Iris pigment epithelial cell (primary cell): ENCODE measurements at places on chromosomes 11 and 22.

DNA sequence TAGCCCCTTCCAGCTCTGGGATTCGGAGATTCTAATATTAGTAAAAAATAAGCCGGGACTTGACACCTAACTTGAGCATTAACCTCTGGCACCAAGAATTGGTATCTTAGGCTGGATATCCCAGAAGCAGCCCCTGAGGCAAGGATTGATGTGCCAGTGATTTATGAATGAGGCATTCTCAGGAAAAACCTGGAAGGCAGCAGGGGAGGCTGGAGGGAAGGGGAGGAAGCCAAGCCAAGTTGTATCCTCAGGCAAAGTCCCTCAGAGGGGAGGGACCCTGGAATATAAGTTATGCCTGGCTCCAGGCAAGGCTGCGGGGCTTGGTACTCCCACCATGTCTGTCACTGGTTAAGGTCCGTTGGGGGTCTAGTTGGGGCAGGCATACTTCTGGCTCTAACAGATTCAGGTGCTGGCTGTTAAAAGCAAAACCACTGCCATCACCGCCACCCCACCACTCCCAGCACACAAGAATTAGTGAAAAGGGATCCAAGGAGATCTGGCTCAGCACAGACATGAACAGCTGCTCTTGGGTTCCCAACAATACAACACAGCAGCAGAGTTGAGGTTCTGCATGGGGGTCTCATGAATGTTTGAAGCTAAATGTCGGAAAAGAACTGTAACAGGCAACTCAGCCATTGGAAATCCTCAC is 29.8 kb downstream of the LMO2 start:
- DNase-seq: no peak

- no peak for DNase-seq
Observed at GRCh38 chr11:129289350-129290040, 86.2 kb upstream of the BARX2 start.

GRCh38 chr11:115269191-115269950 is 234.8 kb downstream of the CADM1 start:
- DNase-seq: no peak

GRCh38 chr11:43957571-43957970 is 15.1 kb downstream of the C11orf96 start:
- DNase-seq: no peak

DNA sequence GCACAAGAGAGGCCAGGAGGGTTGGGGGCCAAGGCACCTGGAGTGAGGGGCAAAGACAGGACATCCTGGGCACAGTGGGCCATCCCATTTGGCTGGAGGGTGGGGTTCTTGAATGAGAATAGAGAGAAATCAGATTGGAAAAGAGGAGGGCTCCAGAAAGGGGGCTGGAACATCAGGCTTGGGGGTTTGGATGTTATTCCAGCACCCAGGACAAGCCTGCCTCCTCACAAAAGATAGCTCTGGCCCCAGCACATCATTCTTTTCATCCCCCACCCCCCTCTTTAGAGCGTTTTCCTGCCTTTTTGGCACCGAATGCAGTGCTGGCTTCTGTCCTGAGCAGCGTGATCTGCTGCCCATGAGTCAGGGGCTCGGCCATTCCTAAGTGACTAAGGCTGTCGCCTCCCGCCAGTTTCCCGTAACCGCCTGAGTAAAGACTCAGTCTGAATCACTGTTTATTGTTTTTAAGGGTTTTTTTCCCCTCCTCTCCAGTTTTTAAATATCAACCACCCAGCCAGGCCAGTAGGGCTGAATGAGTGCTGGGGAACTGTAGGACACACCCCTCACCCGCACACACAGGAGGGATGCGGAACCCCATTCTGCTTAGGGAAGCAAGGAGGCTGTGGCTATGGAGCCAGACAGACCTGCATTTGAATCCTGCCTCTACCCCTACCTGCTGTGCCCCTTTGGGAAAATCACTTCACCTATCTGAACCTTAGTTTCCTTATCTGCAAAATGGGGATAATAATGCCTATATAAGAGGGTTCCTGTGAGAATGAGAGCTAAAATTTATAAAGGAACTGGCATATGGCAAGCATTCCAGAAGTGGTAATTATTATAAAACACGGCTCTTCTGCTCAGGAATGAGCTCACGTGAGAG is 32.4 kb upstream of the NAV2 start:
- DNase-seq: peak; percentile 96

- no peak for DNase-seq
Observed at GRCh38 chr11:46293066-46293465, 15.6 kb downstream of the CREB3L1 start.

GRCh38 chr11:16774936-16775613 is 36.6 kb downstream of the C11orf58 start:
- DNase-seq: no peak

- DNase-seq: no peak
Observed at GRCh38 chr22:45218976-45219375, 21.7 kb downstream of the KIAA0930 start.

- DNase-seq: no peak
Observed at GRCh38 chr11:117572671-117573070, 224.3 kb downstream of the DSCAML1 start.

DNA sequence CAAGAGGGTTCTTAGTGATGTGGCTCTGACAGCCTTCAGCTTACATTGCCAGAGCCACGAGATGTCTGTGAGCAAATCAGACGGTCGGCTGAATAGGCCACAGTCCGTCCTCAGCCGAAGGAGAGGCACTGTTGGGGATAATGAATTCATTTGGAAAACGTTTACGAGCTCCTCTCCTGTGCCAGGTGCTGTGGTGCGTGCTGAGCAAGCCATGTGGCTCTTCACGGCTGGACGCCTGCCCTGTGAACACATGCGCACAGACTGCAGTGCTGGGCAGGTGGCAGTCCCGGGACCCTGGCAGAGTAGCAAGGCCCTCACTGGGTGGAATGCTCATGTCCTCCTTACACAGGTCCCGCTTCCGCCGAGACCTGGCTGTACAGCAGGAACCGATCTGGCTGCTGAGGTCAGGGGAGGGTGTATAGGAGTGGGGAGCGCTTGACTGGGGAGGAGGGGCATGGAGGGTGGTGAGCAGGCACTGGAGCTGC is 6.8 kb downstream of the TBC1D22A start:
- no peak for DNase-seq

DNA sequence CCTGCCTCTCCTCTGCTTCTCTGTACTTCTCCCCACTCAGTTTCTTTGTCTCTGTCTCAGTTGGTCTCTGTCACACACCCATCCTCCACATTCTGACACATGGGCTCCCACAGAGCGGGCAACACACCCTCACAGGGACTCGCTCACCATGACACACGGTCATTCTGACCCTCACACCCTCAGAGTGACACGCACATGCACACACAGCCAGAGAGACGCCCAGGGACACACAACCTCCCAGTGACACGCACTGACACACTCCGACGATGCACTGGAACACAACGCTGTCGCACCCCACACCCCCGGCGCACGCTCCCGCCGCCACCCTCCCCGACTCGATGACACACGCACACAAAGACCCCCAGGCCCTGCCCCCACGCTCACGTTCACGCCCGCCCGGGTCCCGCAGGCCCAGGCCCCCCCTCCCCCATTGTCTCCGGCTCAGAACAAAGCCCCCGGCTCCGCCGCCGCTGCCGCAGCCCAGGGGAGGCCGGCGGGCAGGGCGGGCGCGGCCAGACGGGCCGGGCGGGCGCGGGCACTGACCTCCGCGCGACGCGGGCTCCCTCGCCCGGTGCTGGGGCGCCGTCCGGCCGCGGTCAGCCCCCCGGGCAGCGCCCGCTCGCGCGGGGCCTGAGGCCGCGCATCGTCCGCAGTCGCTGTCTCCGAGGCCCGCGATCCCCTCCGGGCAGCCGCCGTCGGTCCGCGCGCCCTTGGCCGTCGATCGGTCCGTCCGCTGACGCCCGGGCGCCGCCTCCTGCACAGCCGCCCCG is 404 bp downstream of the DCHS1 start:
- DNase-seq: no peak

GRCh38 chr11:86396396-86396795 is 21.7 kb downstream of the CCDC81 start:
- peak; percentile 91 for DNase-seq

DNA sequence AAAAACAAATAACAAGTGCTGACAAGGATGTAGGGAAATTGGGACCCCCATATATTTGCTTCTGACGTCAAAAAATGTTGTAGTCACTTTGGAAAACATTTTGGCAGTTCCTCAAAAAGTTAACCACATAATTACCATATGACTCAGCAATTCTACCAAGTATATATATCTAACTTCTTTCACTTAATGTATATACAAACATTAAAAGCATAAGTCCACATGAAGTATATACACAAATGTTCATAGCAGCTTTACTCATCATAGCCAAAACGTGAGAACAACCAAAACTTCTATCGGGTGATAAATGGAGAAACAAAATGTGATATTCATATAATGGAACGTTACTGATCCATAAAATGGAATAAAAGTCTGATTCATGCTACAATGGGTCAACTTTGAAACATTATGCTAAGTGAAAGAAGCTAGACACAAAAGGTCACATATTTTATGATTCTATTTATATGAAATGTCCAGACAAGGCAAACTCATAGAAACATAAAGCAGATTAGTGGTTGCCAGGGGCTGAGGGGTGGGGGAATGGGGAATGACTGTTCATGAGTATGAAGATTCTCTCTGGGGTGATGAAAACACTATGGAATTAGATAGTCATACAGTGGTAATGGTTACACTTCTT is 48.7 kb upstream of the TEAD1 start:
- DNase-seq: peak; percentile 97

DNA sequence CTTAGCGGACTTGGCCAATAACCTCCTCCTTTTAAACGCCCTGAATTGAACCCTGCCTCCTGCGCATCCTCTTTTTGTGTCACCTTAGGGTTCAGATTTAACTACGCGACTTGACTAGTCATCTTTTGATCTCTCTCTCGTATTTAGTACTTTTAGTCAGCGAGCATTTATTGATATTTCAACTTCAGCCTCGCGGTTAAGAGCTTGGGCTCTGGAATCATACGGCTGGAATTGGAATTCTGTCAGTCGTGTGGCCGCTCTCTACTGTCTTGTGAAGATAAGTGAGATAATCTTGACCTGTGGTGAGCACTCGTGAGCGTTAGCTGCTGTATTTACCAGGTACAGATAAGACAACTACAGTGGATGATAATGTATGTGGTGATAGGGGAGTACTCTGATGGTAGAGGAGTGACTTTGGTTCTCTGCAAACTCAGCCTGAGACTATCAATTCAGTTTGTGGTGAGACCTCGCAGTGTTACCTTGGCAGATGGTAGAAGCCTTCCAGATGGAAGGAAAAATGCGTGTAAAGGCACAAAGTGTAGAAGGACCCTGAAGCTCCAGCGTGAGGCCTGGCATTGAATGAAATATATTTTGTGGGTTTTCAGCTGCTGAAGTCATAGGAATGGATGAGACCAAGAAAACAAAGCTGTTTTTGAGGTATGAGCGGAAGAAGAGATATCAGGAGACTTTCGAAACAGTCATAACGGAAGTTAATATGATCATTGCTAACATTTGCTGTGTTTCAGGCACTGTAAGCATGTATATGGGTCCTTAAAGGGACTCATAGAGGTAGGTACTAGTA is 682 bp downstream of the ATM start:
- DNase-seq: peak; percentile 50

- peak; percentile 77 for DNase-seq
Observed at GRCh38 chr11:46006418-46007070, 84.1 kb downstream of the LARGE2 start.

DNA sequence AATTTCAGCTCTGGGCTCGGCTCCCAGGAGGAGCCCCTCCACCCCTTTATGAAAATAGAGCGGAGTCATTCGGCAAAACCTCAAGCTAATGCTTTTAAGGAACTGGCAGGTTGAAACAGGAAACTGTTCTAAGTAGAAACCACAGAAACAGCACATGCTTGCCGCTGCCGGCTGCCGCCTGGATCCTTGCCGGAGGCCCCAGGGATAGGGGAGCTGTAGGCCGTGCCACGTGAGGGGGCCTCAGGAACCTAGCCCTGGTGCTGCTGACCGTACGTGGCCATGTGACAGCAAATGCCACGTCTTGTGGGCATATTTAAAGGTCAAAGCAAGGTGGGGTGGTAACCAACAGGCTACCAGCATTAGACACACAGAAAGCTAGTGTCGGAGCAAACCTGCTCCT is 77.9 kb upstream of the TIMP3 start:
- DNase-seq: peak; percentile 87

- DNase-seq: no peak
Observed at GRCh38 chr11:123562158-123562557, 92.3 kb downstream of the SCN3B start.

DNA sequence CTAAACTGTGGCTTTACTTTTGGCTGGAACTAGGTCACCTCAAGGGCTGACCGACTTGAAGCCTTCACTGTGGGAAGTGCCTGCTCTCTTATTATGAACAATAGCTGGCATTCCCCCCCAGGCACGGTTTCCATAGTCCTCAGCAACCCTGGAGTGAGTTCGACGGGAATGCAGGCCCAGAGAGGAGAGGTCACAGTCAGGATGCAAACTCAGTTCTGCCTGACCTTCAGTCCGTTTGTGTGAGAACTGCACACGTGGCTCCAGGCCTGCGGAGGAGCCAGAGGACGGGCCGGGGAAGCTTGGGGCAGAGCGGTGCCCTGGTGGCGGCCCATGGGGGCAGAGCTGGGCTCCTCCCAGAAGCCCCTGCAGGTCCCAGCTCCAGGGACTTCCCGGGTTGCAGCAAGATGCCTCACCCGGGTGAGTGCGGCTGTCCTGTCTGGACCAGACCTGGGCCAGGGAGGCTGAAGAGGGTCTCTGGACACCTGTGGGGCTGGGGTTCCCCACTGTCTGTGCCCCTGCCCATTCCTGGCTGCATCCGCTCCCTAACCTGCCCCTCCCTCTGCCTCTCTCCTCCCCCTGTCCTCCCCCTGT is 17.2 kb downstream of the SLC25A18 start:
- no peak for DNase-seq

DNA sequence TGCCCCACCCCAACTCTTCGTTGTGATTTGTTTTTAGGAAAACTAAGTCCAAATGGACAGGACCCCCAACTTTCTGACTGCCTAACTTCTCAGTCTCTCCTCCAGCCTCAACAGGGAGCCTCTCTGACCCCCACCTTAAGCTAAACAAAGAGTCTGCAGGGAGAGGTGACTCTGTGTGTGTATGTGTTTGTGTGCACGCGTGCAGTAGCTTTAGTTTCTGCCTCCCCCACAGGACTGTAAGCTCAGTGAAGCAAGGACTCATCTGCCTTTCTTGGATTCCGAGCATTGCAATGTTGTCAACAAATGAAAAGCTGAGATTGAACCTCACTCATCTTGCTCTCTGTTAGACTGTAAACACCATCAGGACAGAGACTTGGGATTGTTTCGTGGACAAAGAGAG is 7.9 kb downstream of the SNAP29 start:
- DNase-seq: peak; percentile 12
